ENCODE measurements at places on chromosomes 12 and 14.

DNA sequence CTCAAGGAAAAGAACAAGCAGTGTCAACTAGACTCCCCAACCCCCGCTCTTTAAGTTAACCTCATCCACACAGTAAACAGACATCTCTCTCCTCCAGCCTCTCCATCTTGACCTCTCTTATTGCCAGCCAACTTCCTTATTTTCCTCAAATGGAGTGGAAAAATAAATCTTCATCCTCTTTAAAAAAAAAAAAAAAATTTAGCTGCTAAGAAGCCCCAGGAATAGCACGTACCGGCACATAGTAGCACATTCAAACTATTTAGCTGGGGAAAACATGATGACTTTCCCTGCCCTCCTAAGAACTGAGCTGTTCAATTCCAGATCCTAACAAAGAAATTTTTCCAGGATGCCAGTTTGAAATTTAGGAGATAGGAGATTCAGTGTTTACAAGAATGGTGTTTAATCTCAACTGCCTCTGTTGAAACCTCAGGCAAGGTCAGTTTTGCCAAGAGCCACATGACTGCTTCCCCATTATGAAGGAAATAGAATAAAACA, 90.8 kb downstream of the EPS8 start:
- DNase-seq = no peak

- DNase-seq = no peak
These were observed 103.1 kb downstream of the HELB start for GRCh38 chr12:66405395-66405794.

DNA sequence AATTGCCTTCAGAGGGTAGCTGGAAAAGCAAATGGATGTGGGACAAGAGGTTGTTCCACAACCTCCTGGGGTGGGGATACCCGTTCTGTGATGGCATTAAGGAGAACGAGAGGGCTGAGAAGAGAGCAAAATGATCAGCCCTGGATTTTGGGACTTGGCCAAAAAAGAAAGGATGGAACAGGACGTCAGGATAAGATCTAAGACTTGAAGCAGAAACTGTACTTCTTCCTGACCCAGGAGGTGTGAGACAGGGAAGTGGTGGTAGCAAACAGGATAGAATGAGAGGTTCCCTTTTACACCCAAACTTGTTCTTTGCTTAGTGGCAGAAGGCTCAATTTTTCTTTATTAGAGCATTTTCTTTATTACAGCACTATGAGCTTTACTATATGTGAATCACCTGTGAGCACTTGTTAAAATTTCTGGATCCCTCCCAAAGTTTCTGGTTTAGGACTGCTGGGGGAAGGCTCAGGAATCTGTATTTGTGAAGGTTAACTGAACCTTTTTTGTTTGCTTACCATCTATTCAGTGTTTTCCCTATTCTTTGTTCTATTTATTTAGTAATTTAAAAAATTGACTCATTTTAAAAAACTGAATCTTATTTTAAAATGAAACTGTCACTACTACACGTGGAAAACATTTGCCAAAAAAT, 59.2 kb downstream of the ERC1 start:
- no peak for DNase-seq

- no peak for DNase-seq
These were observed 80.8 kb downstream of the TMTC1 start for GRCh38 chr12:29702972-29703371.

GRCh38 chr12:49091836-49092085, 2.8 kb downstream of the DHH start:
- DNase-seq = no peak

- DNase-seq = no peak
These were observed 10.3 kb downstream of the CLMN start for GRCh38 chr14:95309261-95310051.

DNA sequence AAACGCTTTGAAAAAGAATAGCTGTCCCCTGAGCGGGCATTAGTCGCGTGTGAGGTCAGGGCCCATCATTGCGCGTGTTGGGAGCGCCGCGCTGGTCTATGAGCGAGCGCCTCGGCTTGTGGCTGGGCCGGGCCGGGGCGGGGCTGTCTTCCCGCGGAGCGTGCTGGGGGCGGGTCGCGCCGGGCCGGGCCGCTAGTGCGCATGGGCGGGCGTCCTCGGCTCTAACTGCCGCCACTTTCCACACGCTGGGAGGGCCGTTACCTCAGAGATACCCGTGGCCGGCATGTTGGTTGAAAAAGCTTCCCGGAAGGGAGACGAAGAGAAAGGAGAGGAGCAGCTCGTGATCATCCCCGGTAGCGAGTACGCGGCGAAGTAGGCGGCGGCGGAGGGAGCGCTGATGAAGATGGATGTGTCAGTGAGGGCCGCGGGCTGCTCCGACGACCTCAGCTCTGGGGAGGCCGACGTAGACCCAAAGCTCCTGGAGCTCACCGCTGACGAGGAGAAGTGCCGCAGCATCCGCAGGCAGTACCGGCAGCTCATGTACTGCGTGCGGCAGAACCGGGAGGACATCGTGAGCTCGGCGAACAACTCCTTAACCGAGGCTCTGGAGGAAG, at the start of gene EID3:
Gene EID3 (plus strand): TSS at position 202 of the 614 bp plus-strand sequence. CDS start 196 bp downstream, at position 398.
- DNase-seq = peak; percentile 95

- DNase-seq = no peak
These were observed 11.7 kb downstream of the ITPR2 start for GRCh38 chr12:26821212-26821701.

DNA sequence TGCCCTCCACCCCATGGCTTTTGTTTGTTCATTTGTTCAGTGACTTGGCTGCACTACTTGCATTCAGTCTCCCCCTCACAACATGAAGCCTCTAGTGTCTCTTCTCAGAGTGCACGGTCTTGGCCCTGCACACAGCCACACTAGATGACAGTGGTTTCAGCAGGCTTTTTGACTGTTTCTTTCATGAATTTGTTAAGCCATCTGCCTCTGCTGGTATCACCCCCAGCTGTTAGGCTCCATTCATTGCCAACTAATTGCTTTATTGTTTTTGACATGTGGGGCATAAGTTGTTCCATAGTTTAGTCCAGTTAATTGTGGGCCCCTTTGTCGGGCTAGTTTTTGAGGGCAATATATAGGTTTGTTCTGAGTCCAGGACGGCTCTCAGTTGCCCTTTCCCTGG, 18.8 kb downstream of the OS9 start:
- no peak for DNase-seq

DNA sequence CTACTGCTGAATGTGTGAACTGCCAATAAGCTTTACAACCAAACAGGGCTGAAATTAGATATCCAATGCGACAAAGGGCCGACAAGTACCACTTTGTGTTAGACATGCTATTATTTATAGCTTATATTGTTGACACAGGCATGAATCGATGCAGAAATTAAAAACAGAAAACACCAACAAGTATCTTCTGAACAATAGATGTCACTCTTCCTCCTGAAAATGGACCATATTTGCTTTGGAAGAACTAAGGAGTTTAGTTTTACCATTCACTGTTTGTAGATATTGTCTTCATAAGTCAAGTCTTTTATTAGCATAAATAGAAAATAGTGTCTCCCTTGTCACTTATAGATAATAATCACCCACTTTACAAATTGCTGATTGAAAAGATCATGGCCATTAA, 86.5 kb downstream of the LRIG3 start:
- no peak for DNase-seq

DNA sequence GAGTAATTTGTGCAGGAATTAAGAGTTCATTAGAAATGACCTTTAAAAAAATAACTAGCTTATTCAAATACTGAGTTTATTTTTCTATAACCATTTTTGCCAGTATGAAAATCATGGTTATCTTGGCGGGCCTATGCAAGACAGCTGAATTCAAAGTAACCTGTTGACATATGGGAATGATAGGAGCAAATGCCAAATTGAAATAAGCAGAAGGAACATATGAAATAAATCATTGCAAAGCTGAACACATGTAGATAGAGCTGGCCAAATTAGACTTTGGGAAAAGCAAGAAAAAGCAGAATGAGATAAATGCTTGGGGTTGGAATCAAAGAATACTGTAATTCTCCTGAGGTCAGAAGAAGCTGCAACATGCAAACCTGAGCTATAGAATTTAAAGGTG, 372.5 kb downstream of the ADAMTS20 start:
- DNase-seq = no peak

DNA sequence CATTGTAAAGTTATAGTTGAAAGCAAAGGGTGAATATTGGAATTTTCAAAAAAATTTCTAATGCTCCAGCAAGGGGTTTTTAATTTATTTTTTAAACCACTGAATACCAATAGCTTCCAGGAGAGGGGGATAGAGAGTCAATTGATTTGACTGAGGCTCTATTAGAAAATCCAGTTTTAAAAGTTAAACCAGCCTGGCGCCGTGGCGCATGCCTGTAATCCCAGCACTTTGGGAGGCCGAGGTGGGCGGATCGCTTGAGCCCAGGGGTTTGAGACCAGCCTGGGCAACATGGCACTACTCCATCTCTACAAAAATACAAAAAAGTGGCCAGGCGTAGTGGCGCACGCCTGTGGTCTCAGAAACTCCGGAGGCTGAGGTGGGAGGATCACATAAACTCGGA, 150.1 kb downstream of the SLC38A4 start:
- DNase-seq = no peak

Measured in activated CD8-positive, alpha-beta memory T cell treated with anti-CD3 and anti-CD28 coated beads, Interleukin-2, amount 50 U/mL, for 48 hours (primary cell).